ENCODE measurements at places on chromosomes 5 and 9.

DNA sequence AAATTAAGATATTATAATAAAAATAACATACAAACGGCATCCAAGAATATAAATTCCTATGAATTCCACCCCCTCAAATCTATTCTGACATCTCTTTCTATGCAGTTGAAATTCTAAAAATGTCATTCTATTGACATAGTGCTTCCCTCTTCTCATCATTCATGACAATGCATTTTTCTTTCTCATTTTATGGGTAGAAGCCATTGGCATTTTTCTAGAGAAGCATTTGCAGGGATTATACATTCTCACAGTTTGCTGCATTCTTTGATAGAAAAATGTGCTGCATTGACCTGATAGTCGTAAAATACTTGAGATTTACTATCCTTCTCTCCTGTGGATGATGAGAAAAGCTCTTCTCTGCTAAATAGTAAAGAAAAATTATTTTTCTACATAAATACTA is 760.9 kb upstream of the ACO1 start:
- no peak for DNase-seq

GRCh38 chr9:34929506-34930102 is 28.5 kb upstream of the PHF24 start:
- DNase-seq = no peak

DNA sequence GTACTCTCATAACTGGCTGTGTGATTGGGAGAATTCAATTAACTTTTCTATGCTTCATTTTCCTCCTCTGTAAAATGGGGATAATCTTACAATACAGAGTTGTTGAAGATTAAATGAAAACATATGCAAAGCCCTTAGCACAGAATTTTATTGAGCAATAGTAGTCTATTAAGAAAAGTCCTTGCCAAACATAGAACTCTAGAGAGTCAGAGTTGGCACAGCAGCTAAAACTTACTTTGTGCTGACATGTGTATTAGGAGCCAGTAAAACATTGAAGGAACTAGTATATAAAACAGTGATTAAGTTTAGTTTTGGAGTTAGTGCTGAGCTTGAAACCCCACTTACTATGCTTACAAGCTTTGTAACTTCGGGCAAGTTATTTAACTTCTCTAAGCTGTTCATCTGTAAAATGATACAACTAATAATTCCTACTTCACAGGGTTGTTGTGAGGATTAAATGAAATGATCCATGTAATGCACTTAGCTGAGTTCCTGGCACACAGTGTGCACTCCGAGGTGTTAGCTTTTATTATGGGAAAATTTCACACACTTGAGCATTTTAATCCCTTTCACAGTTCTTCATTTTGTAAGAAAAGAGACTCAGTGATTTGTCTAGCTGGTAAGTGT is 20.0 kb upstream of the GRIN3A start:
- no peak for DNase-seq

DNA sequence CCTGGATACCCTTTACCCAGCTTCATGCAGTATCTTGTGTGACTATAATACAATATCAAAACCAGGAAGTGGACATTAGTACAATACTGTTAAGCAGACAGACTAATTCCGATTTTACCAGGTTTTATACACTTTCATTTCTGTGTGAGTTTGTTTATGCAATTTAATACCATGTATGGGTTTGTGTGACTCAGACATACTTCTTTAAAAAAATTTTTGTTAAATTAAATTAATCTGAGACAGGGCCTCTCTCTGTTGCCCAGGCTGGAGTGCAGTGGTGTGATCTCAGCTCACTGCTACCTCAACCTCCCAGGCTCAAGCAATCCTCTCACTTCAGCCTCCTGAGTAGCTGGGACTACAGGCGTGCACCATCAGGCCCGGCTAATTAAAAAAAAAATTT is 156.8 kb downstream of the GAPVD1 start:
- DNase-seq = no peak

DNA sequence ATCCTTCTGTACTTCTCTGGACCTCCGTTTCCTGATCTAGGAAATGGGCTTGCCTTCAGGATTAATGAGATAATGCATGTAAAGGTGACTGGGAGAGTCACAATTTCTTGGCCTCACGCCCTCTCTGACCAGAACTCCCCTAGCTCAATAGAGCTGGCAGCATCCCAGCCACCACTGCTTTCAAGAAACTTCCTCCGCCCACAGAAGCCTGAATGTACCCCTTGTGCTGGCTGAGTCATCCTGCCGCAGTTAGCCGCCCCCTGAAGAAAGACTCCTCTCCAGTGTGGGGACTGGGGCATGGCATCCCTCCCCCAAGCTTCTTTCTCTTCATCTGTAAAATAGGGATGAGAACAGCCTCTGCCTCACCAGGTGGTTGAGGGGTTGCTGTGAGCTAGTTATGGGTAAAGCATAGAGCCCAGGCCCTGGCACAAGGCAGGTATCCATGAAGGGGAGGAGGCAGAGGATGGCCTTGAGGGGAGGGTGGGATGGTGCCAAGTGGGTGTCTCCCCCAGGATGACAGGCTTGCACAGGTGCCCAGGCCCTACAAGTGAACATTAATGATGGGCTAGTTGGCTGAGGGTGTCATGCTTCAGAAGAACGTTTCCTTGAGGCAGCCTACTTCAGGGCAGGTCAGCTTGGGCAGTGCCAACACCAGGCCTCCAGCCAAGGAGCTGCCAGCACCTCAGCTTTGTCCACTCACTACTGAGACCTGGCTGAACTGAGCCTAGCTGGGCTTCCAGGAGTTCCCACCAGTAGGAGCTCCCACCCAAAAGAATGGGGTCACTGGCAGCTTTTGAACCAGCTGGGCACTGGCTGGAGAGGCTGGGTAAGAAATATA is 3.4 kb downstream of the PDLIM4 start:
- DNase-seq = no peak

DNA sequence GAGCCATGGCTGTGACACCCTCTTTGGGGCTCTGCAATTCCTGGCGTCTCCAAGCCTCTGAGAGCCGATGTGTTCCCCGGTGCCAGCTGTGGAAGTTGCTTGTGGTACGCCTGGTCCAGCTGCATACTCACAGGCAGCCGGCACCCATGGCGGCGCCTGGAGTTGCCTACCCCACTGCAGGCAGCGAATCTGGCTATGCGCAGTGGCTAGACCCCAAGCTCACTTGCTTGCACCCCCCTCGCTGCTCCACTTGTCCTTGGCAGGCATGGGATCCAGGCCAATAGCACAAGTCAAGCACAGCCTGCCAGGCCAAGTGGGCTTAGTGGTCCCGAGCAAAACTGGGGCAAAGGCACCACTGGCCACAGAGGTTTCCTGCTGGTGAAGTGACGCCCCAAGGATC is 24.7 kb upstream of the GABRA6 start:
- DNase-seq = no peak

DNA sequence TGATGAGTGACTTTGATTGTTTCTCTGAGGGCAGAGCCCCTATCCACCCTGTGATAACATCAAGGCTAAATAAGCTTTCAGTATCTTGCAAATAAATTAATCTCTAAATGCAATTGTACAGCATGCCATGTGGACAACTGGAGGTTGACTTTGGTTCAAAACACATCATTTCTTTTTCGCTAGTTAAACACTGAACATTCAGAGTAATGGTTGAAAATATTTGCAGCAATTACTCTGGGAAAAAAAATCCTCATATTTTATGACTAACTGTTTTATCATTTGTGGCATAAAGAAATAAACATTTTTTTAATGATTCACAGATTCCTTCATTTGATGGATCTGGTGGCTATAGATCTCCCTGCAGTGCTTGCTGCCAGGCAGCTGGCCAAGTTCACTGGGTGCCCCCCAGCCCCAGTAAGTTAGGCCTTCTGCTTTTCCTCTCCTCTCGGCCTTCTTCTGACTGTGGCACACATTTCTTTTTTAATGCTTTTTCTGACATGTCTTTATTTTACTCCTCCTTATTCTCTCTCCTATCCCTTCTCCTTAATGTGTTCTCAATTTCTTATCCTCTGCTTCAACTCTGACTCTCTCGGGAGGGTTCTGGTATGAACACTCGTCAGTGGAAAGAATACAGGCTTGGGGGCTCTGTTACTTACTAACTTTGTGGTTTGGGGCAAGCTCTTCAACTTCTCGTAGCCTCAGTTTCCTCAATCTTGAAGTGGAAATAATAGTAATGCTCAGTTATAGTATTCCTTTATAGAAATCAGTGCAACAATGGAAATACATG is 69.6 kb downstream of the ADAMTSL1 start:
- DNase-seq = no peak

GRCh38 chr5:120568711-120569110 is 104.6 kb downstream of the PRR16 start:
- DNase-seq = no peak

GRCh38 chr5:74589204-74590056 is 51.1 kb downstream of the ENC1 start:
- DNase-seq = no peak

- DNase-seq = no peak
These were observed 290.6 kb upstream of the ZNF608 start for GRCh38 chr5:125037020-125037419.

- no peak for DNase-seq
These were observed 53.0 kb upstream of the RFX3 start for GRCh38 chr9:3578786-3579185.

- no peak for DNase-seq
These were observed 772.0 kb upstream of the ACO1 start for GRCh38 chr9:31612336-31613030.

- no peak for DNase-seq
These were observed 16.1 kb downstream of the FBP2 start for GRCh38 chr9:94577571-94577970.

DNA sequence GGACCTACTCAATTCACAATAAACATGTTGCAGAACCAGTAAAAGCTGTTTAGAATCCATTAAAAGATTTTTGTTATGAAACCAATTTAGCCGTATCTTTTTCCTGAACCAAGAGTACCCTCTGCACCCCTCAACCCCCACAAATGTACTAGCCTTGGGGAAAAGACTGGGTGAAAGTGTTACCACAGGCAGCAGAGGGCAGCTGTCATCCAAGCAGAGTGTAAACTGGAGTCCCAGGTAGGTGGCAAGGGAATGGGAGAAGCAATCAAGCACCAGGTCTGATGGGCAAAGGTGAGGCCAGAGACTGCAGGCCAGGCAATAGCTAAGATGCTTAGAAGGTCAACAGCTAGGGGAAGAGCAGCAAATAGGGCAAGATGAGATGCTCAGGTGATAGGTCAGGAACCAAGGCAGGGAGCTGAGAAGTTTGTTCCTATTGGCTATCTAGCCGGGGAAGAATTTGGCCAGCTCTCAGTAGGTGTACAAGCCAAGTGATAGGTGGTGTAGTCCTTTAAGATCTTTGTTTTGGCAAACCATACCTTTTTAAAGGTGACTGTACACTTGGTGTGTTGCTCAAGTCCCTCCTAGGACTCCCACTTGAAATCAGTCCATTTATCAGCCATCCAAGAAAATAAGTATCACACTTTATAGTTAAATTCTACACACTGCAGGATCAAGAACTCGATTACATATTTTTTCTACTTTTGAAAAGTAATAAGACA is 77.8 kb upstream of the CCDC112 start:
- no peak for DNase-seq

GRCh38 chr5:158716668-158717067 is 383.0 kb downstream of the EBF1 start:
- no peak for DNase-seq

GRCh38 chr5:179699616-179700237 is 960 bp downstream of the CANX start:
- no peak for DNase-seq

- DNase-seq = no peak
These were observed 274.9 kb downstream of the PDE4D start for GRCh38 chr5:59618644-59619043.

GRCh38 chr9:109910671-109911518 is 130.9 kb downstream of the PALM2AKAP2 start:
- no peak for DNase-seq

- no peak for DNase-seq
These were observed 1.6 kb upstream of the SPZ1 start for GRCh38 chr5:80318212-80318611.

Data from GOT3 (cell line).